ENCODE measurements at places on chromosomes 11 and 22. TPM values are rescaled to one million over a fixed set of nuclear protein-coding genes. Genes with fewer than 3 reads are reported as not detected.

Gene KCNJ1
- 0.03 TPM for total RNA-seq

Gene ENDOD1
- total RNA-seq: 46.2 TPM

Gene ZBED4
- total RNA-seq: 17.0 TPM

Gene BTBD18
- not detected for total RNA-seq

- no peak for DNase-seq
Measured at GRCh38 chr11:8110396-8110795, 29.4 kb downstream of the TUB start.

- DNase-seq: no peak
Measured at GRCh38 chr22:42001706-42002105, 3.1 kb downstream of the WBP2NL start.

DNA sequence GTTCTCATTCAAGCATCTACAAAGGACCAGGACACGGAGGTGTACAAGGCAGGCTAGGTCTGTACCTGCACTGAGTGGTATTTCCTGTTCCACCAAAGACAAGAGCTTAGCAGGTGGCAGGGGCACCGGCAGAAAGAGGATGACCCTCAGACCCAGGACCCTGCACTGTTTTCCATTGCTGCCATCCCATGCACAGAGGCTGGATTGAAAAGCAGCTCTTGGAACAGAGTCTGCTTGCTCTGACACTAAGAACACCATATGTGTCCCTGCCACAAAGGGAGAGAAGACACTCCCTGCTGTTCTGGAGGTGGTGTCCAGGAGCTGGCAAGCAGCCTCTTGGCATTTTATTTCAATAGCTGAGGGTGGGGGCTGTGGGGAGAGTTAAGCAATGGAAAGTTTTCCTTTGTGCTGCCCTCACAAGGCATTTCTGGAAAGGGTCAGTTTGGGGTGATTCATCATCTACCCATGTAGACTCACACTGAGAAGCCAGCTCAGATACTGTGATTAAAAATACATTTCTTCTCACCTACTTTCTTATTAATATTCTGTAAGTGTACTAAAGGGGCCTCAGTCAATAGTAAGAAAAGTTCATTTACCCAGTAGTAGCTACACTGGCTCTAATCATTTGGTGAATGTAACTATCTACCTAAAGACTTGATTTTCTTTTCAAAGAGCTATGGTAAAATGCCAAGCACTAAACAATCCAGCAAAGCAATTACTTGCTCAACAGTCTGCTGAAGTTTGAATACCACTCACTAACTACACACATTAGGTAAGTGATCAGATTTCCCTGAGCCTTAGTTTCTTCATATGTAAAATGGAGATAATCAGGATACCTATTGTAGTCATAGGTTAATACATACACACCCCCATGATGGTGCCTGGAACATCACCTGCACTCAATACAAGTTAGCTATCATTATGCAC is 55.2 kb downstream of the SLC1A2 start:
- peak; percentile 49 for DNase-seq

DNA sequence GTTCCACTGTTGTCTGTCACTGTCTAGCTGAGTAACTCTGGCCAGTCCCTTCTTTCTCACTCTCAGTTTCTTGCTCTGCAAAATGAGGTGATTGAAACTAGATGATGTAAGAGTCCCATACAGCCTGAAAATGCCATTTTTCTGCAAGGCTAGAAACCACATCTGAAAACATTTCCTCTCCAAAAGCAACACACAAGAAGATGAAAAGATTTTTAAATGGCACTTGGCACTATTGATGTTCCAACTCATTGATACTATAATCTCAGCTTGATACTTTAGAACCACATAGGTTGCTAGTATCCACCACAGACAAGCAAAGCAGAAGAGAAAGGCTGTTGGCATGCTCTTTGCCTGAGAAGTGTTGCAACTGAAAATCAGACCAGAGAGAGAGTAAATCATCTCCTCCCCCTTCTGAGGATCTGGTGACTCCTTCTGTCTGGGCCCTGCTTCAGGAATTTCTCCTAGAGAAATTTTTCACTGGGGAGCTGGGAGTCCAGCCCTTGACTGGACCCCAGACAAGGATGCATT is 1217.9 kb downstream of the LRRC4C start:
- DNase-seq: no peak

DNA sequence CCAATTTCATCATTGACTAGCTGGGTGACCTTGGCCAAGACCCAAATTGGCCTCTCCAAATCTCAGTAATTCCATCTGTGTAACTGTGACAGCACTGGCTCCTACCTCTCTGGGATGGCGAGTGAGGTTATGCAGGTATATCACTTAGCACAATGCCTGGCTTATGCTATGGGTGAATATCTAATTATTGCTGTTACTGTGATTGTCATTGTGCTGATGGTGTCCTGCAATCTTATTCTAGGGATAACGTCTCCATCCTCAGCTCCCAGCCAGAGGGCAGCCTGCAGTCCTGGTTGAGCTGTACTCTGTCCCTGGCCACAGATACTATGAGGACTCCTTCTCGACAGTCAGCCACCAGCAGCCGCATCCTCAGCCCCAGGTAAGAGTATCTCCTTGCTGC is 164.8 kb upstream of the SEZ6L start:
- no peak for DNase-seq

DNA sequence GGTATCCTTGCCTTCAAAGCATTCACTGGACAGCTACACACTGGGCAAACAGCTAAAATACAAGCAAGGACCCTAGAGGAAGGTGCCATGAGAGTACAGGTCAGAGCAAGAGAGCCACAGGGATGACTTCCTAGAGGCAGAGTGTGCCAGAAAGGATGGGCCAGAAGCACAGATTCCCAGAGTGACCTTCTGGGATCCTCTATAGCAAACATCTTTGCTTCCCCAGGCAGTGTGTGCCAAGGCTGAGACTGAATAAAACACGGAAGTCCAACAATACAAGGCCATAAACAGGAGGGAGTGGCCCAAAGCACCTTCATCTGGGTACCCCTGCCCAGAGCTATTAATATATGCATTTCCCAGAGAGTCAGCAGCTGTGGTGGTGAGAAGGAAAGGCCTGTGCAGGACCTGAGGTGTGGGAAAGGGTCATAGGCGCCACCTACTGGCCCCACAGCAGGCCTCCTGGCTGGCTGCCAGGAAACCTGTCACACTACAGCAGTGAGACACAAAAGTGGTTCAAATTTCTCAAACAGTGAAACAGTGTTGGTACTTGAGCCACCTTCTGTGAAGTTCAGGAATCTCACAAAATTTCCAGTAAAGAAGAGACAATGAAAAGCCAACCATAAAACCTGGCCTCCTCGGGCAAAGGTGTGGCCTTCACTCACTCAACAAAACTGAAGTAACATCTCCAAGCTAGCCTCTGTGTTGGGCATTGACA is 20.3 kb downstream of the CLPB start:
- peak; percentile 56 for DNase-seq

DNA sequence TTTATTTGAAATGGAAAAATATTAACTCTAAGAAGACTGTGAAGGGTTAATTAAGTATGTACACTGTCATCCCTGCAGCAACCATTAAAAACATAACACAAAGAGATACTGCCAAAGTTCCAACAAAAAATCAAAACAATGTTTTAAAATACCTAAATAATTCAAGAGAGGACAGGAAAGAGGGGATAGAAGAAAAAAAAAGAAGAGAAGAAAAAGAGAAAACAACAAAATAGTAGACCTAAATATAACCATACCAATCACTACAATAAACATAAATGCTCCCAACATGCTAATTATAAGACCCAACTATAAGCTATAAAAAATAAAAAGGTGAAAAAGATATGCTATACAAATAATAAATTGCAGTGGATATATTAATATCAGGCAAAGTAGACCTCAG is 20.1 kb downstream of the GNB1L start:
- DNase-seq: no peak

GRCh38 chr22:38953577-38954413 is 3.6 kb upstream of the APOBEC3A start:
- DNase-seq: peak; percentile 79

DNA sequence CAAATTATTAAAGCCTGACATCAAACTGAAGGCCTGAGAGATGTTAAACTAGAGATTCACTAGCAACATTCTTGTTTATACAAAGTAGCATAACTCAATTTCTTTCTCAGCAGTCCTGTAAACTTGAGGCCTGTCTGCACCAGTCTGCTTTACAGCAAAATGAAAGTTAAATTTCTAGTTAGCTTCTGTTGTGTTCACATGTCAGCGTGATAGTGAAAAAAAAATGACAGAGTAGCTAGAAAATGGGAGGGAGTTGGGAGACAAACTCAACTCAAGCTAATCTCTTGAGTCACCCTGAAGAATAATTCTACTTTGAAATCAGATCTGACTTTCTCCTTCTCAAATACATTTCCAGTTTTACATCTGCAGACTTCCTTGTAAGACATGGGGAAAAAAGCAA is 6.5 kb downstream of the RBFOX2 start:
- DNase-seq: no peak

DNA sequence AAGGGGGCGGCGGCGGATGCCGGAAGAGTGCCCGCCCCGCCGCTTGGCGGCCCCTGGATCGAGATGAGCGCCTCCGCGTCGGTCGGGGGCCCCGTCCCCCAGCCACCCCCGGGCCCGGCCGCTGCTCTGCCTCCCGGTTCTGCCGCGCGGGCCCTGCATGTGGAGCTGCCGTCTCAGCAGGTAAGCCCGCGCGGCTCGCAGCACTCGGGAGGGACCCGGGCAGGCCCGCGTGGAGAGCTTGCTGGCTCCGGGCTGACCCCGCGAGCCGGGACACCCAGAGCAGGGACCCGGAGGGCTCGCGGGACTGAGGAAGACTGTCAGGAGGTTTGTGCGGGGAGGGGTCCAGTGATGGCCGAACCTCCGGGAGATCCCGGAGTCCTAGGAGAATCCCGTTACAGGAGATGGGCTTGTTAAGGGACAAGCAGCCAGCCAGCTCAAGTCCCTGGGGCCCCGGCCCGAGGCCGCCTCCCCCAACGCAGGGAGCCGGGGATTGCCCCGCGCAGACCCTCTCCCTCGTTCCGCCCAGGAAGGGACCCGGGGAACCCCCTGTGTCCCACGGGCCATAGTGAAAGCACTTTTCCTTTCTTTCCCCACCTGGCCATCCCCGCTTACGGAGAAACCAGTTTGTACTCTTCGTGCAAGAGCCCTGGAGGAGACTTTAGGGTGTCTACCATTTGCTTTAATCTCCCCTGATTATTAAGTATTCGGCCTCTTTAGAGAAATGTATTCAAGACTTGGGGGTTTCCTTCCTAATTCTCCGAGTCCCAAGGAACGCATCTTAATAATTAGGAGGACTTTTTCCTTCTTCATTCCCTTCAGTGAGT is 547 bp downstream of the UVRAG start:
- DNase-seq: no peak

GRCh38 chr11:125325196-125325595 is 160.6 kb downstream of the PKNOX2 start:
- no peak for DNase-seq

DNA sequence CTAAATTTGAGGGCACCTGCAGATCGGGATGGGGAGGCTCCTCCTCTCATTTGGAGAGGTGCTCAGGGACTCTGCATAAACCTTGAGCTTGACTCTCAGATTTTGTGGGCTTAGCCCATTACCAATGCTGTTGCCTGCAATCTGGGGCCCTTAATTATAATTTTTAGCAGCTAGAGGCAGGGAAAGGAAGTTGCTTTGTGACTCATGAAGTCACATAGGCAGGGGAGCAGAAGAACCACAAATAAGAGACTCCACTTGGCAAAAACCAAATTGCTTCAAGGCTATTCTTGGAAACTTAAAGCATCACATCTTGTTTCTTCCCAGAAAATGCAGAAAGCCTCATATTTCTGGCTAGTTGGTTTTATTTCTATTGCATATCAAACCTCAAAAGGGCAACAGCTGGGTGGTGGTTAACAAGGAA is 46.9 kb downstream of the MICAL2 start:
- DNase-seq: no peak

DNA sequence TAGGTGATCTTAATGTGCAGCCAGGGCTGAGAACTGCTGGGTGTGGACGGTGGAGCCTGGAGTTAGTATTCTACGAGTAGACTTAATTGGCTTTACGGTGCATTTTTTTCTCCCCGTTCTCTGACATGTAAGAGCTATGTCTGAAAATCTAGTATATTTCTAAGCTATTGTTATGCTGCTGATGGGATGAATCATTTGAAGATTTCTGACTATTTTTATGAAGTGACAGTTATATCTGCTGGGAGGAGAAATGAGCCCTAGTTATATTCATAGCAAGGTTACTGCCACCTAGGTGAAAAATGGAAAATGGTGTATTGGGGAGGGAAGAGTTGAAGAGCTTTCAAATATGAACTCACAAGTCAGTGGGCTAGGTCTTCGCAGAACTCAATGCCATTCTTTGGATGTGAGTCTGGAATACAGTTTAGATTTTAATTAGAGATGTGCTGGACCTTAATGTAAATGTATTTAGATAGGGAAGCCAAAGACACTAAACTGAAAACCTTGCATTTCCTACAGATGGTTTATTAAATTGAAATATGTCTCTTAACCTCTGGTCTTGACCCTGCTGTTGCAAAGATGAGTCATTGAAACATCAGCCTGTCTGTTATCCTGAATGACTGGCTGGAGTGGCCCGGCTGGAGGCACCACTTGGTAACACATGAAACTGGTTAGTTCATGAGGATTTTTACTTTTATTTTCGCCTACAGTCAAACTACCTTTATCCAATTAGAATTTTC is 293.7 kb downstream of the DDX10 start:
- DNase-seq: no peak

- no peak for DNase-seq
Measured at GRCh38 chr22:28808716-28809355, 8.5 kb upstream of the XBP1 start.

Data from foreskin keratinocyte (primary cell).